ENCODE measurements at places on chromosomes 12 and 14.

DNA sequence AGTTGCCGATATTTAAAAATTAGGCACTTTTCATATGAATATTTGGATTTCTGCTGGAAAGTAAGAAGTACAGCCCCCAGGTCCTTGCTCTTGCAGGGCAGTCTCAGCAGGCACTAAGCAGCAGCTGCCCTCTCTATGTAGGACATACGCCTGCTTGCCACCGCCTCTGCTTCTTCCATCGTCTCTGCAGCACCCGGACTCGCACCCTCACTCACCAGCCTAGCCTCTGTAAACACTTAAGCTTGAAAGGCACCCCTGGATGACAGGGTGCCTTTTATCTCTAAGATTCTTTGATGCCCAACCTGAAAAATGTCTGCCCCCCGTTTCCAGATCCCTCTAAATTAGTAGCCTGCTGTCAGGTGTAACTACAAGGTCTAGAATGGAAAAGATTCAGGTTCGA lies 19.0 kb downstream of the OTUB2 start:
- DNase-seq: no peak

DNA sequence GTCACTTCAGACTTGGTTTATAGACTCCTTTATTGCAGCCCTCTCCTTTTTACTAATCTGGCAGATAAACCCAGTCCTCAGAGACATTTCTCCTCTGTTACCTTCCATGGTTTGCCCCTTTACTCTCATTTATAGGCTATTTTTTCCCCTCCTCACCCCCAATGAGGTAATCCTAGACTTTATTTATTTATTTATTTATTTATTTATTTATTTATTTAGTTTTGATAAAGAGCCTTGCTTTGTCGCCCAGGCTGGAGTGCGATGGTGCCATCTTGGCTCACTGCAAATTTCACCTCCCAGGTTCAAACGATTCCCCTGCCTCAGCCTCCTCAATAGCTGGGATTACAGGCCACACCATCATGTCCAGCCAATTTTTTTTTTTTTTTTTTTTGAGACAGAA lies 8.4 kb downstream of the FGD4 start:
- no peak for DNase-seq

DNA sequence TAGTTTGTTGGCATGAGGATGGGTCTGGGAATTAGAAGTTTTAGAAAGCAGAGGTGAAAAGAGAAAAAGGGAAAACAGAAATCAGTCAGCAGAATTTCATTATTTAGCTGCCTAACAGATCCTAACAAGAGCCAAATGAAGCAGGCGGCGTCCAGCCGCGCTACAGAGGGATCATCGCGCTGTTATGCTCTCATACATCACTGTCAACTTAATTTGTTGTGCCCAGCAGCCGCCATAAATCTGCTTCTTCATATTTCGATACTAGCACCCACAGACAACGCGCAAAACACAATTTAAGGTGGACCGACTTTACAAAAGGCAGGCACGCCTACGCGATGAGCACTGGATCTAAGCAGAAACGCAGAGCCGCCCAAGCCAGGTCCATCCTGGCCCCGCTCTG lies 66.7 kb downstream of the SETD3 start:
- no peak for DNase-seq

DNA sequence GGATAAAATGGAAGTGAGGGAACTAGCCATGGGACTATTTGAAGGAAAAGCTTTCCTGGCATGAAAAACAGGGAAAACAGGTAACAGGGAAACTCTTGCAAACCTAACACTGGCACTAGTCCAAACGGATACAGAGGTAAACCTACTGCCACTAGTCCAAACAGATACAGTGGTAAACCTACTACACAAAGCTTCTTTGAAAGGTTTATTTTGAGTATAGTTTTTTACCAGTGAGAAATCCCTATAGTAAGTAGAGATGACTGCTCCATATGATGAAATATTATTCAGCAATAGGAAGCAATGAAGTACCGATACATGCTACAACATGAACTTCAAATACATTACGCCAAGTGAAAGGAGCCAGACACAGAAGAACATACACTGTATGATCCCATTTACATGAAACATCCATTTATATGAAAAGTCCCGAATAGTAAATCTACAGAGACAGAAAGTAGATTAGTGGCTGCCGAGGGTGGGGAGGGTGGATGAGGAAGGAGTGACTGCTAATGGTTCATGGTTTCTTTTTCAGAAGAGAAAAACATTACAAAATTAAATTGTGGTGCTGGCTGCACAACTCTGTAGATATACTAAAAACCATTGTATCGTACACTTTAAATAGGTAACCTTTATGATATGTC lies 25.5 kb downstream of the SPTLC2 start:
- no peak for DNase-seq

GRCh38 chr12:132102297-132102696 lies 41.8 kb downstream of the DDX51 start:
- no peak for DNase-seq

- no peak for DNase-seq
Measured at GRCh38 chr14:55316564-55316963, 45.3 kb downstream of the FBXO34 start.

DNA sequence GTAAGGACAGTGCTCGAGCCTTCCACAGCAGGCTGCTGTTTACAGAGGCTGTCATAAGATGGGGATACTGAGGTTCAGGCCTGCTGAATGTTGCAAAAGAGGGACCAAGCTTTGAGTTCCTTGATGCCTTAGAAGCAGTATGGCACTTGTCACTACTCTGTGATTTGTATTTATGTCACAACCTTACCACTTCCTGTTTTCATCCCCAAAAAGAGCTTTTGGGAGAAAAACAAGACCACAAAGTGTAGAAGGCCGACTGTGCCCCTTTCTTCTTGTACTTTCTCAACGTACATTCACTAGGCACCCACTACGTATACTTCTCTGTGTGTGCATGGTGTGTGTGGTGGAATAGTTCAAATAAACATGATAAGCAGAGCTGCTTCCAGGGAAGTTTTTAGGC lies 90.1 kb downstream of the DRAM1 start:
- no peak for DNase-seq

DNA sequence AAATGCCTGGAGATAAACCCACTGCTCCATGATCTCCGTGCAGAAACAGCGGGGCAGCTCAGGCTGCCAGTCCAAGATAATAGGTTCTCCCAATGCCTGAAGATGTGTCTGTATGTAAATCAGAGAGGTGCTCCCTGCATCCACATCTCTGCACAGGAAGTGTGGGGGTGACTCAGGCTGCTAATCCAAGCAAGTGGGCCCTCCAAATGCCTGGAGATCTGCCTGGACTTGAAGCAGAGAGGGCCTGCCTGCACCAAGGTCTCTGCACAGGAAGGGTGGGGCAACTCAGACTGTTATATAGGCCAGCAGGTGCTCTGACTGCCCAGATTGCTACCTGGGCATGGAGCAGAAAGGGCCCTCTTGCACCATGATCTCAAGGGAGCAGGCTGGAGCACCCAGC lies 504.7 kb downstream of the LRFN5 start:
- no peak for DNase-seq

GRCh38 chr14:89310211-89310610 lies 106.8 kb downstream of the FOXN3 start:
- no peak for DNase-seq

GRCh38 chr12:47679785-47680184 lies 26.0 kb downstream of the RPAP3 start:
- no peak for DNase-seq

- DNase-seq: no peak
Measured at GRCh38 chr14:72606879-72607278, 287.0 kb downstream of the DPF3 start.

- DNase-seq: peak; percentile 4
Measured at GRCh38 chr12:102543494-102544485, 63.4 kb upstream of the IGF1 start.

- no peak for DNase-seq
Measured at GRCh38 chr14:34619471-34619870, 10.5 kb downstream of the SNX6 start.

- DNase-seq: no peak
Measured at GRCh38 chr14:56299306-56299984, 181.2 kb downstream of the PELI2 start.

DNA sequence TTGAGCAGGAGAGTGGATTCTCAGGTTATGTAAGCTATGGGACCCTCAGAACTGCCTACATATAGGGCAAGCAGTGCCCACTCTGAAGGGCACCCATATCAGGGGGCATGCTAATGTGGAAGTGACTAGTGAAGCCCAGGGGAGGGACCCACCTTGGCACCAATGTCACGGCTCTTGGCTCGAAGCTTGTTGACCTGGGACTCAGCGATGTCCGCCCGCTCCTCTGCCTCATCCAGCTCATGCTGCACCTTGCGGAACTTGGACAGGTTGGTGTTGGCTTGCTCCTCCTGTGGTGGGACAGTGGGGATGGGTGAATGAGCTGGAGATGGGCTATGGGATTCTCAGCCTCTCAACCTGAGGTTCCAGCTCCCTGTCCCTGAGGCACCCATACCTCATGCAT lies 5.4 kb downstream of the CMTM5 start:
- no peak for DNase-seq

GRCh38 chr12:105775343-105775742 lies 363.4 kb downstream of the NUAK1 start:
- DNase-seq: no peak

DNA sequence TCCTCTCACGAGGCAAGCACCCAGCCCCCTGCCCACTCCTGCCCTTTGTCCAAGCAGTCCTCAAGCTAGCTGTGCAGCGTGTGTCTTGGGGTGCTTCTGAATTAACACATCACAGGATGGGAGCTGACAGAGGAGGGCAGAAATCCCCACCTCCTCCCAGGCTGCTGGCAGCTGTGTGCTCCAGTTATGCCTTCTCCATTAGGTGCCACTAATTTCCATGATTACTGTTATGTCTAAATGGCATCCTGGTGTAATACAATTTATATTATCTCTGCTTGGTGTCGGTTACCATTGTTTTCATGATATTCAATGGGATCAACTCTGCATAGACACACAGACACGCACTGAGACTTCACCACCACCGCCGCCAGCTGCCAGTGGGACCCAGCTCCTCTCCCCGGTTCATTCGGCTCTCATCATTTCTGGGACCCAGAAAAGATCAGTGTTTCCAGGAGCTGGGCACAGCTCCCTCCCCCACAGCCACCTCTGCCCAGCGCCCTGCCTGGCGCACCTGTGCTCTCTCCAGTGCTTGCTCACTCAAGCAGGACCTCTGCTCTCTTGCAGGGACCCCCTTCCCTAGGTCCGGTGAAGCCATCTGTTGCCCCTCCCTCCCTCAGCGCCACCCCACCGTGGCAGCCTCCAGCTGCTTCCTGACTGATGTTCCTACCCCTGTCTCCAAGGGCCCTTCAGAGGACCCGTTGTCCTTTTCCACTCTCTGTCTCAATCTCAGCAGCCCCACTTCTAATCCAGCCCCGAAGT lies 167.5 kb upstream of the FKBP4 start:
- DNase-seq: no peak

- DNase-seq: no peak
Measured at GRCh38 chr14:56328021-56328420, 209.8 kb downstream of the PELI2 start.

DNA sequence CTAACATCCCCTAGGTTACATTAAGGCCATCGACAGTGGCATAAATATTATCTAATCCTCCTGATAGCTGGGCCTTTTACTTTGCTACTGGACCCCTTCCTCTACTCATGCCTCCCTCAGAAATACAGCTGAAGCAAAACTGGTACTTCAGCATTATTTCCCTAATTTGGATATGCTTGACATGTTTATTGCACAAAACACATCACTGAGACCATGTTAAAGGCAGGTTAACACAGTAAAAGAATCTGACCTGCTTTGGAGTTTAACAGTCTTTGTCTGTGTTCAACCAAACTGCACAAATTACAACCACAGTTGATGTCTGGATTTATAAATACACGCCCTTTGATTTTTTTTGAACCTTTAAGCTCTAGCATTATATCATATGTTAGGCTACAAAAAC lies 156.6 kb downstream of the FOXA1 start:
- no peak for DNase-seq

- DNase-seq: no peak
Measured at GRCh38 chr14:91918186-91918883, 29.2 kb downstream of the FBLN5 start.

DNA sequence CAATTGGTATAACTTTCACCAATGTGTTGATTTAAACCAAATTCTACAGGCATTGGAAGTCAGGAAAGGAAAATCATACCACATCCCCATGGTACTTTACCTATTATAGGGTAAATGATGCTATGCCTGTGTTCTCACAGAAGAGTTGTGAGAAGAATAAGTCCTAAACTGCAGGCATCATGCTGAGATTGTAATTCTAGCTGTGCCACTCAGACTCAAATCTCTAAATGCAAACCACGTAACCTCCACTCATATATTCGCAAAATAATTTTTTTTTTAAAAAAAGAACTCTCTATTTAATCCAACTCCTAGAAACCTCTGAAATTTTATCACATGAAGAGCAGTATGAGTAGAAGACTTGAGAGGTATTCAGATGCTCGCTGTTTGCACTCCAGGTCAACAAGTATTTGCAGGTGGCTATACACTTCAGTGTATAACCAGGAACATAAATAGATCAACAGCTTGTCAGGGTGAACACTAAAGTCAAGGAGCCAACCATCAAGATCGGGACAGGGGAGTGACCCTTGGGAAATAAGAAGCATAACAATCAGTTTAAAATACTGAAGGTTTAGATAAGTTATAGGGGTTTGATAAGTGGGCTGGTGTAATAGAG lies 110.1 kb downstream of the SLC25A21 start:
- DNase-seq: no peak

DNA sequence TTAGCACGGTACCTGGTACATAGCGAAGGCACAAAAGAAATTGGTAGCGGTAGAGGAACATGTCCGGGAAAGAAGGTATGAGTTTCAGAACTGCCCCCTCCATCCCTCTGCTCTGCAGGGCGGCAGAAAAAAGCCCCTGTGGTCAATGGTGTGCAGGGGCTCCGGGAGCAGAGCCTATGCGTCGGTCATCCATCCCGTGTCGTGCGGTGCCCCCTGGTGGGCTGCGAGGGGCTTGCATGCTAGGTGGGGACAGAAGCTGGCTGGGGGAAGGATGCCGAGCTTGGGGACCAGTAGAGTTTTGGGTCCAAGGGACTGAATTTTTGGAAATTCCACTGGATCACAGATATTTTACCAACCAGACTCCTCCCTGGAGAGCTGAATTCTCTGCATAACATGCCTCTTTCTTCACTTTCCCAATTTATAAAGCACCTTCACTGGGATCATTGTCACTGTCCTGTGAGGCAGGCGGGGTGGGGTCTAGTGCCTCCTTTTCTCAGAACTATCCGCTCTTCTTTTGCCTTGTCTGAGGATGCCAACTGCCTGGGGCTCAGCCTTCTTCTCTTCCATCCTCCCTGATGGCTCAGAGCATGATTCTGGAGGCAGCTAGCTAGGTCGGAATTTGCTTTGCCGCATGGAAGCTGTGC lies 148.7 kb downstream of the SMOC1 start:
- peak; percentile 79 for DNase-seq

GRCh38 chr14:55332654-55333570 lies 61.7 kb downstream of the FBXO34 start:
- no peak for DNase-seq

DNA sequence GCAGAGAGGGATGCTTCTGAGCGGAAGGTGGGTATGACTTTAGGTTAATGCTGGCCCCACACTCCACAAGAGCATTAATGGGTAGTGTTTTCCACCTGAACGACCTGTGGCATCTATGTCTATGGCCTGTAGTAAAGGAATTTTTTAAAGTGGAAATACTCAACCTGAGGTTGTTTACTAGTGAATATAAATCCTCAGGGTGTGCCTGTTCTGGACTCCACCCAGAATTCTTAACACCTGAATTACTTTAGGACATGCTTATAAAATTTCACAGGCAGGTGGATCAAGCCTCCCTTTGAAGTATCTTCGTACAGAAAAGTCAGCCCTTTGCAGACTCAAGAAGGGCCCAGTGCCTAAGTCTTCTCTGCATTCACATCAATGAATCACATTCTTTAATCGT lies 196.1 kb downstream of the ESR2 start:
- no peak for DNase-seq

Measured in activated naive CD8-positive, alpha-beta T cell treated with anti-CD3 and anti-CD28 coated beads, Interleukin-2, amount 50 U/mL, for 24 hours (primary cell).